Myometrial cell (primary cell): ENCODE measurements at places on chromosomes 6 and 20. TPM values are rescaled to one million over a fixed set of nuclear protein-coding genes. Genes with fewer than 3 reads are reported as not detected.

MAFB gene
- total RNA-seq: 0.71 TPM in 1 of 2 replicates, not detected in the other

TAAR6 gene
- not detected in 2 replicates for total RNA-seq

CDSN gene
- not detected in 2 replicates for total RNA-seq

LPIN3 gene
- 14.4 and 18.1 TPM in 2 replicates for total RNA-seq

BTNL2 gene
- not detected in 2 replicates for total RNA-seq

LY6G6F gene
- total RNA-seq: not detected in 2 replicates

BMP2 gene
- total RNA-seq: 0.53 and 1.2 TPM in 2 replicates
